NCI-H82 (cell line): ENCODE measurements at places on chromosomes 3 and 15.
A peak's percentile ranks its signal among the peaks of the same experiment; 100 is the strongest.

GRCh38 chr3:60475096-60475495, 776.2 kb downstream of the FHIT start:
- DNase-seq = no peak

DNA sequence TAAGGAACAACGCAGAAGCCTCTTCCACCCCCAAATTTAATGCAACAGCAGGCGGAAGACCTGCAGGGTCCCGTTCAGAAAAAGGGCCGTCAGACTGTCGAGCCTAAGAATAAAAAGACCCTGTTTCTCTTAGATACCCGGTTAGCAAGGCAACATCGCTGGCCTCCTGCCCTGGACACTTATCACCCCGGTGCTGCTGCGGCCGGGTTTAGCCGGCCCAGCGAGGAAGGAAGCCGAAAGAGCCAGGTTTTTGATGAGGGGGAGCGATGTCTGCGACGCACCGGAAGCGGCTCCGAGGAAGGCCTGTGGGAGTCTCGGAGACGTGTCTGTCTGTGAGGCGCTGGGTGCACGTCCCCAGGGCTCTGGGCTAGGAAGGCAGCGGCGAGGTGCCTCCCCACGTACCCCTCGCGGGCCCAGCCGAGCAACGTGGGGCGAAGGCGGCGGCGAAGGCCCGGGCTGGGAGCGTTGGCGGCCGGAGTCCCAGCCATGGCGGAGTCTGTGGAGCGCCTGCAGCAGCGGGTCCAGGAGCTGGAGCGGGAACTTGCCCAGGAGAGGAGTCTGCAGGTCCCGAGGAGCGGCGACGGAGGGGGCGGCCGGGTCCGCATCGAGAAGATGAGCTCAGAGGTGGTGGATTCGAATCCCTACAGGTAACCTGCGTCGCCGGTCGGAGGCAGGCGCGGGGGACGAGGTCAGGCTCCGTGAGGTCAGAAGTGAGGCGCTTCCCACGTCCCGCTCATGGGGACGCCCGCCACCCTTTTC, at the start of gene UBA5:
TSS of gene UBA5 (plus strand) at position 278 of the 759 bp plus-strand sequence. CDS start at position 487, 209 bp downstream.
- peak; percentile 83 for DNase-seq

- DNase-seq = peak; percentile 20
Observed at GRCh38 chr15:62495670-62496614, 330.9 kb upstream of the C2CD4B start.

DNA sequence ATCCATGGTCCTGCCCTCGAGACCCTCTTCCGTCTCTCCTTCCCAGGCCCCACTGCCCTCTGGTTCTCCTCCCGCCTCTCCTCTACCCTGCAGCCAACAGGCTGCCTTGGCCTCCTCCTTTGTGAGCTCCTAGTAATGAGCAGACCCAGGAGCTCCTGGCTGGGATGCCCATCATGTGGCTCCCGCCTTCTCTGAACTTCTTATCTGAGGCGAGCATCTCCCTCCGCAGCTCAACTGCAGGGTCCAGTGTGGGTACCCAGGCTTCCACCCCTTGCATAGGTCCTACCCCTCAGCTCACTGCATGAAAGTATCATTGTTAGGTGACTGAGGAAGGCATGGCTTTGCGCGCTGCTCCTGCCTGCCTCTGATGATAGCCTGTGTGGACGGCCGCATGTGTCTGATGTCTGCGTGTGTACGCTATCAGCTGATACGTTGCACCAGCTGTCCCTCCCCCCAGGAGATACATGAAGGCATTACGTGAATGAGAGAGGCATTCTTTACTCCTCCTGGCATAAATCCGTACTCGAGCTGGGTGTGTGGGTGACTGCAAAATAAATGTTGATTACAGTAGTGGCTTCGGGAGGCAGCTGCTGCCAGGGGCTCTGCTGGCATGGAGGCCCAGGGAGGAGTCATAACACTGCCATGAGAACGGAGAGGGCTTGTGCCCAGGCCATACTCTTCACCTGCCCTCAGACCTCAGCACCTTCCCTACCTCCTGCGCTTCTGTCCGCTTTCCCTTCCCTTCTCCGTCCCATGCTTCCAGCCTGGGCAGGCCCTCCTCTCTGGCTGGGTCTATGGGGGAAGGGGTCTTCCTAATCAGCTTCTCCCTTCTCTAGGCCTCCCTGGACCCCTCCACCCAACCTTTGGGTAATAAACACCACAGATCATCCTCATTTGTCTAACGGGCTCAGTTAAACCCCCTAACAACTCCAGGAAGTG, 48.8 kb downstream of the ZNF710 start:
- no peak for DNase-seq
